GM23248 (cell line): ENCODE measurements at places on chromosomes 12 and 14. TPM values are rescaled to one million over a fixed set of nuclear protein-coding genes. Genes with fewer than 3 reads are reported as not detected.

- no peaks in the 10 kb centered on the region for H3K4me1 ChIP-seq
- DNase-seq = no peak
- H3K36me3 ChIP-seq = peaks cover 57% of the 10 kb centered on the region
- H3K27ac ChIP-seq = no peak overlapping the region
- no peak overlapping the region for H3K4me3 ChIP-seq
These were observed 111.8 kb downstream of the PLEKHG7 start for GRCh38 chr12:92814584-92814983.

- DNase-seq = no peak
- no peak overlapping the region for H3K27ac ChIP-seq
- H3K4me1 ChIP-seq = peaks cover 11% of the 10 kb centered on the region
- no peaks in the 10 kb centered on the region for H3K36me3 ChIP-seq
- H3K4me3 ChIP-seq = no peak overlapping the region
- H3K27me3 ChIP-seq = no peaks in the 10 kb centered on the region
These were observed 42.8 kb upstream of the DDHD1 start for GRCh38 chr14:53195949-53196348.

DNA sequence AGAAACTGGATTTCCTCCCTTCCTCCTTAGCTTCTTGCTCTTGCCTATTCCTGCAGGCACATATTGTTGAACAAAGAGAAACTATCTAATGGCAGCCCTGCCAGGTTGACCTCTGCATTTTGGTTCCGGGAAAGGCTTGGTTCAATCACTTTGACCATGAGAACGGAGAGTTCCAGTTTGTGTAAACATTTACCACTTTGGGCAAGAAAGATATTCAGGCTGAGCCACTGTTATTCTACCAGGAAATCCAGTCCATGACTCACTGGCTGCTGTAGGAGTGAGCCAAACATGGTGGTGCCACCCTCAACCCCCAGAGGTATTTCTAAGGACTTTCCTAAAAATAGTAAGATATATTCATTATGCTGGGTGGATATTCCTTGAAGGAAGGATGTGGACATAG is 242.2 kb upstream of the OR4E1 start:
- H3K27ac ChIP-seq = no peak overlapping the region
- no peak overlapping the region for H3K4me3 ChIP-seq
- no peaks in the 10 kb centered on the region for H3K27me3 ChIP-seq
- no peak for DNase-seq
- H3K36me3 ChIP-seq = no peaks in the 10 kb centered on the region

DNA sequence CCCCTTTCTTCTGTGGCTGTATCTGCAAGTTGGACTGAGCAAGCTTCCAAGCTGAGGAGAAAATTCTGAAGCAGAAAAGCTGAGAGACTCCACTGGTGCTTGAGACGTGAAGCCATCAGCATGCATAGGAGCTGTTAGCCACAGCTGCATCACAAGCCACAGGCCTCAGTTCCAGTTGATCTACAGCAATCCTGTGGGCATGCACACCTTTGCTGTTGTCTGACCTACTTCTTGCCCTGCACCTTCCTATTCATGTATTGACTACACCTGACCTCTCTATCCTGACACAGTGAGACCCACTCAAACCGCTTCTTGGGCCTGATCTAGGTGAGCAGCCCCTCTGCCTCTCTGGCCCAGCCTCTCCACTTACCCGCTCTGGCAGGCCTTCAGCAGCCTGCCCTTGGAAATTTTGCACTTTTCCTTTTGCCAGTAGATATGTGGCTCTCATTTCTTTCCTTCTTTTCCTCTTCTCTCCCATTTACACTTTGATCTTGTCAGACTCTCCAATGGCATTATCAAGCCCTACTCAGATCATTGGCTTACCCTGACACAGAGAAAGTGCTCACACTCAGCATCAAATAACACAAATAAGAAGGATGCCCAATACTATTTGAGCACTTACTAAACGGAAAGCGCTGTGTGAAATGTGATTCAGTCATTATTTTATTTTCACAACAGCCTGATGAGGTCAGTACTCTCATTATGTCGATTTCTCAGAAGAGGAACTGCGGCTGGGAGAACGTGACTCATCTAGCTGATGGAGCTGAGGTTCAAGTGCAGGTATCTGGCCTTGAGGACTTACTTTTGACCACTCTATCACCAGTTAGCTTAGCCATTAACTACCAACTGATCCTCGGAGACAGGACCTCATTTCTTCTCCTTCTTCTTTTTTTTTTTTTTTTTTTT is 21.9 kb upstream of the PTGR2 start:
- H3K27me3 ChIP-seq = no peaks in the 10 kb centered on the region
- no peak overlapping the region for H3K4me3 ChIP-seq
- peak; percentile 89 for DNase-seq
- peaks cover 24% of the 10 kb centered on the region for H3K4me1 ChIP-seq

GRCh38 chr12:17169726-17170471 is 563.9 kb upstream of the LMO3 start:
- no peaks in the 10 kb centered on the region for H3K4me1 ChIP-seq
- H3K27me3 ChIP-seq = no peaks in the 10 kb centered on the region
- no peaks in the 10 kb centered on the region for H3K36me3 ChIP-seq
- no peak for DNase-seq
- no peak overlapping the region for H3K4me3 ChIP-seq
- no peak overlapping the region for H3K27ac ChIP-seq

DNA sequence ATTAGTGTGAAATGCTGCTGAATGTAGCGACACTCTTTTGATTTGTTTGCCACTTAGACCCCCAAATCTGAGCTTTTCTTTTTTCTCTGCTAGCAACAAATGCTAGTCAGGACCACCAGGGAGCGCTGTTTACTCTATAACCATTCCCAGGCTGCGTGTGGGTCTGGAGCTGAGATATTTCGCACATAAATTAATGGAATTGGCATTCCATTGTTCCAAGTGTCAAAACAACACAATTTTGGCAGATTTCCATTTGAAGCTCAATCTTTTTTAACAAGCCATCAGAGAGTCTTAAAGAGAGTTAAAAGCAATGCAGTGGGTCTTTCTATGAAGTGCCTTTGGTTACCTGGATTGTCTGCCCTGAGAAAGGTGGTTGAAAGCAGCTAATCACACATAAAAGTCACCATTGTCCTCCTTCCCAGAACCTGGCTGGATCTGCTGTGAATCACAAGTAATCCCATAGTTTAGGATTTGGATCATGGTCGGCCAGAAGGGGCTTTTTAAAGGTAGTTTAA is 7.4 kb upstream of the TMEM132C start:
- peak; percentile 50 for DNase-seq
- H3K4me3 ChIP-seq = no peak overlapping the region
- H3K36me3 ChIP-seq = no peaks in the 10 kb centered on the region

GRCh38 chr12:102433304-102433703 is 47.1 kb downstream of the IGF1 start:
- H3K4me1 ChIP-seq = peaks cover 14% of the 10 kb centered on the region
- H3K4me3 ChIP-seq = no peak overlapping the region
- peak; percentile 28 for DNase-seq
- H3K27ac ChIP-seq = no peak overlapping the region

DNA sequence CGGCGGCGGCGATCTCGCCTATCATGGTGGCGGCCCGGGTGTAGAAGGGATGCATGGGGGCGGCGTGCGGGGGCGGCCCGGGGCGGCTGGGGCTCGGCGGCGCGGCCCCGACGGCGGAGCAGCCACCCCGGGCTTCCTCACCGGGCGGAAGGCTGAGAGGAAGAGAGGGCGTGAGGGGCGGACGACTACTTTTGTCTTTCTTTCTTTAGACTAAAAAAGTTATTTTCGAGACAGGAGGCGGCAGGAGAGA is 240 bp downstream of the BTG1 start:
- H3K4me3 ChIP-seq = peak overlapping the region; percentile 95
- DNase-seq = no peak
- H3K27ac ChIP-seq = peak overlapping the region; percentile 90
- no peaks in the 10 kb centered on the region for H3K27me3 ChIP-seq
- peaks cover 30% of the 10 kb centered on the region for H3K36me3 ChIP-seq

GRCh38 chr12:114692186-114693058 is 8.4 kb upstream of the TBX3 start:
- H3K4me1 ChIP-seq = no peaks in the 10 kb centered on the region
- H3K4me3 ChIP-seq = peak overlapping the region; percentile 88
- 0 out of 2 replicates have a peak, but pooled peaks cover 2% of the 10 kb centered on the region for H3K27me3 ChIP-seq

GRCh38 chr12:1282670-1283315 is 291.8 kb downstream of the ERC1 start:
- H3K4me3 ChIP-seq = no peak overlapping the region; the same call in 1 of the 2 replicates
- H3K27ac ChIP-seq = peak overlapping the region; percentile 78
- H3K27me3 ChIP-seq = no peaks in the 10 kb centered on the region
- H3K36me3 ChIP-seq = no peaks in the 10 kb centered on the region
- DNase-seq = peak; percentile 49

DNA sequence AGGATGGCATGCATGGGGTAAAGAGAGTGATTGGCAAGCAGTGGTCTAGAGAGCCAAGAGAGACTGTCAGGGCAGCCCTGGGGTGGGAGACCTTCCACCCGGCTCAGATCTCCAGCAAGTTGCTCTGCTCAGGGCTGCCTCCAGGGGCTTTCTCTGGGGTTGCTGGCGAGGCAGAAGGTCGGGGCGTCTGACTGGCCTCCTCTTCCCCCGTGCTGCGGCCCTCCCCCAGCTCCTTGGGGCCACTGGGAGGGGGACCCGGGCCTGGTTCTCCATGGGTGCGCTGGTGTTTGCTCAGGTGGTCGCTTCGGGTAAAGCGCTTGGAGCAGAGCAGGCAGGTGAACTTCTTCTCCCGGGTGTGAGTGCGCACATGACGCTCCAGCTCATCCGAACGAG is 6.6 kb upstream of the AAAS start:
- DNase-seq = peak; percentile 23
- no peak overlapping the region for H3K27ac ChIP-seq
- no peak overlapping the region for H3K4me3 ChIP-seq
- no peaks in the 10 kb centered on the region for H3K4me1 ChIP-seq
- peaks cover 4% of the 10 kb centered on the region; the same call in 1 of the 2 replicates for H3K27me3 ChIP-seq

DNA sequence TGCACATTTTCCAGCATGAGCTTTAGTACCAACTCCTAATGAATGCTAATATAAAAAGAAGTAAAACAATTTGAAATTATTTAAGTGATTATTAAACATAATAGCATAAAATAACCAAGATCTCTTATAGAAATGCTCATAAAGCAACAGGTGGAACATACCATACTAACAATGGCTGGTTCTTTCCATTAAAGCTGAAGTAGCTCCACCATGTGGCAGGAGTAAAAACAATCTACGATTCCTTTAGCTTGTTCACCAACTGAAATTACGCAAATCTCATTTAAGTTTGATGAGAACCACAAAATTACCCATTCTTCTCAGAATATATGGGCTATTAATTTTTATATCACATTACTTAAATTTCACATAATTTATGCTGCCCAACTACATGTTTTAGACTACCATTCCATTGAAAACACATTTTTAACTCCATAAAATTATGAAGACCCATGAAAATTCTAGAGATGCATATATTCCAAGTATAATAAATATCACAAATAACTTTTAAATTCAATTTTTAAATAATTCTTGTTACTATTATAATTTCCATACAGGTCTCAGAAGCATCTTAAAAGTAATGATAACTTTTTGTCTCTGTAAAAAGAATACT is 213.6 kb downstream of the DAD1 start:
- no peak overlapping the region for H3K4me3 ChIP-seq
- H3K4me1 ChIP-seq = peaks cover 14% of the 10 kb centered on the region
- peaks cover 33% of the 10 kb centered on the region for H3K27me3 ChIP-seq
- no peaks in the 10 kb centered on the region for H3K36me3 ChIP-seq
- no peak overlapping the region for H3K27ac ChIP-seq

GRCh38 chr12:85805654-85806053 is 30.6 kb downstream of the RASSF9 start:
- peak; percentile 89 for DNase-seq
- H3K4me3 ChIP-seq = peak overlapping the region; percentile 61
- H3K4me1 ChIP-seq = peaks cover 38% of the 10 kb centered on the region

DNA sequence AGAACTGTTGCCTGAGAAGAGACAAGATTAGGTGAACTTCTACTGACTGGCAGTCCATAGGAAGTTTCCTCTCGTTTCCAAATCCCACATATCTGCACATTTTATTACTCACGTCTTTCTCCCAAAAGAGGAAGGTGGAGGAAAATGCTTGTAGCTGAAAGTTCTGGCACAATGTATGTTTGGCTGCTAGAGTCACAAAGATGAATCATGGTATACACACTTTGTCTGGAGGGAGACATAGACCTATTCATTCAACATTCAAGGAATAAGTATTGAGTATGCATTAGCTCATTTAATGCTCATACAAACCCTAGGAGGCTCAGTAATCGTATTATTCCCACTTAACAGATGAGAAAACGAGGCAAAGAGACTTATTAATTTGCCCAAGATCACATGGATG is 291.8 kb downstream of the FOXN3 start:
- no peak overlapping the region for H3K27ac ChIP-seq
- no peak overlapping the region for H3K4me3 ChIP-seq
- H3K4me1 ChIP-seq = no peaks in the 10 kb centered on the region
- no peaks in the 10 kb centered on the region for H3K36me3 ChIP-seq
- peak; percentile 28 for DNase-seq

DNA sequence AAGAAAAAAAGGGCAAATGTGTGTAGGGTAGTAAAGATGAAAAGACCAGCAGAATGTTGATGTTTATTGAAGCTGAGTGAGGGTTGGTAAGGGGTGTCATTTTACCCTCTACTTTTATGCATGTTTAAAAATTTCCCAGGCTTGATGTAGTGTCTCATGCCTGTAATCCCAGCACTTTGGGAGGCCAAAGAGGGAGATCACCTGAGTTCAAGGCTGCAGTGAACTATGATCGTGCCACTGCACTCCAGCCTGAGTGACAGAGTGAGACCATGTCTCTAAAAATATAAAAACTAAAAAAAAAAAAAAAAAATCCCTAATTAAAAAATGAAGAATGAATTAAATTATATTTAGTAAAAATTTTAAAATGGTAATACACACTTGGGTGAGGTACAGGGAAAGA is 8.5 kb downstream of the SEL1L start:
- no peak for DNase-seq
- H3K27me3 ChIP-seq = no peaks in the 10 kb centered on the region
- H3K4me3 ChIP-seq = no peak overlapping the region
- no peak overlapping the region for H3K27ac ChIP-seq

GRCh38 chr14:29310210-29310609 is 543.6 kb downstream of the FOXG1 start:
- H3K27me3 ChIP-seq = no peaks in the 10 kb centered on the region
- H3K4me1 ChIP-seq = peaks cover 30% of the 10 kb centered on the region
- no peak for DNase-seq
- H3K4me3 ChIP-seq = no peak overlapping the region
- H3K27ac ChIP-seq = no peak overlapping the region
- H3K36me3 ChIP-seq = no peaks in the 10 kb centered on the region

DNA sequence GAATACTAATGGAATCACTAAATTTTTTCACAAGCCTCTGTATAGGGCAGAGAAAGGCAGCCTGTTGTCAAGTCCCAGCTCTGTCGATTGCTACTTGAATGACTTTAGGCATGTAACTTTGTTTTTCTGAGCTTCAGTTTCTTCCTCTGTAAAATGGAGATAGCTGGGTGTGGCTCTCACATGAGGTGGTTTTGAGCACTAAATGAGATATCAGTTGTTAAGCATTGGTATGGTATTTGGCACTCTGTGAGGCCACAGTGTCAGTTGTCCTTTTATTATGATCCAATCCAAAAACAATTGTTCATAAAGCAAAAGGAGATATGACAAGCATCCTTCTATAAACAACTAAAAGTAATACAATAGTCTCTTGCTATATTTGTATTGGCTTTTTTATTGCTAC is 120.6 kb downstream of the DUSP6 start:
- no peak for DNase-seq
- H3K4me3 ChIP-seq = no peak overlapping the region
- no peaks in the 10 kb centered on the region for H3K36me3 ChIP-seq

The SPX gene
- 0.63 and 1.2 TPM in 2 replicates for total RNA-seq

The KLHL33 gene
- total RNA-seq = not detected in 2 replicates

The INHBC gene
- total RNA-seq = not detected in 2 replicates

The PPFIA2 gene
- total RNA-seq = not detected in 2 replicates

The TEX22 gene
- total RNA-seq = 0.13 and 0.43 TPM in 2 replicates

The FAM181A gene
- total RNA-seq = not detected in 2 replicates

The CNTN1 gene
- 0.32 and 0.51 TPM in 2 replicates for total RNA-seq

The TOMM20L gene
- total RNA-seq = not detected in 2 replicates

The ART4 gene
- not detected in 2 replicates for total RNA-seq

The ARHGEF40 gene
- total RNA-seq = 56.6 and 68.3 TPM in 2 replicates

The MYF6 gene
- total RNA-seq = not detected in 2 replicates
